ENCODE measurements at places on chromosomes 2 and 18. TPM values are rescaled to one million over a fixed set of nuclear protein-coding genes. Genes with fewer than 3 reads are reported as not detected.

GRCh38 chr2:17069564-17069963 lies 403.9 kb upstream of the CYRIA start:
- DNase-seq: no peak

PROKR1 gene
- total RNA-seq: not detected

DNA sequence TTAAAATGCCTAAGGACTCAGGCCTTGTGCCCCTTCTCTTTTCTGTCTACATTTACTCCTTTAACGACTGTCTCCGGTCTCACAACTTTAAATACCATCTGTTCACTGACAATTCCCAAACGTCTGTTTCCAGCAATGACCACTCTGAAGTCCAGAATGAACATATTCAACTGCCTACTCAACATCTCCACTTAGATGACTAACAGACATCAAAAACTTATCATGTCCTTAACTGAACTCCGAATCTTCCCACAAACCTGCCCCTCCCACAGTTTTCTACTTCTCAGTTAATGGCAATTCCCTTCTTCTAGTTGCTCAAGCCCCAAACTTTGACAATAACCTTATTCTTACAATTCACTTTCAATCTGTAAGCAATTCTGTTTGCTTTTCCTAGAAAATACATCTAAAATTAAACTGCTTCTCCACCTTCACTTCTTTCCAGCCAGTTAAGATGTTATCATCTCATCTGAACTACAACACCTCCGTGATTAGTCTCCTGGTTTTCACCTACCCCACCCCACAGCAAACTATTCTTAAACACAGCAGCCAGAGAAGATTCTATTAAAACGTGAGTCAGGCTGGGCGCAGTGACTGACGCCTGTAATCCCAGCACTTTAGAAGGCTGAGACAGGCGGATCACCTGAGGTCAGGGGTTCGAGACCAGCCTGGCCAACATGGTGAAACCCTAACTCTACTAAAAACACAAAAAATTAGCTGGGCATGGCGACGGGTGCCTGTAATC lies 2.8 kb downstream of the C1D start:
- DNase-seq: no peak

NOSTRIN gene
- 4.5 TPM for total RNA-seq

APOB gene
- total RNA-seq: 0.09 TPM
